ENCODE measurements at places on chromosomes 13 and 19.
A peak's percentile ranks its signal among the peaks of the same experiment; 100 is the strongest.

DNA sequence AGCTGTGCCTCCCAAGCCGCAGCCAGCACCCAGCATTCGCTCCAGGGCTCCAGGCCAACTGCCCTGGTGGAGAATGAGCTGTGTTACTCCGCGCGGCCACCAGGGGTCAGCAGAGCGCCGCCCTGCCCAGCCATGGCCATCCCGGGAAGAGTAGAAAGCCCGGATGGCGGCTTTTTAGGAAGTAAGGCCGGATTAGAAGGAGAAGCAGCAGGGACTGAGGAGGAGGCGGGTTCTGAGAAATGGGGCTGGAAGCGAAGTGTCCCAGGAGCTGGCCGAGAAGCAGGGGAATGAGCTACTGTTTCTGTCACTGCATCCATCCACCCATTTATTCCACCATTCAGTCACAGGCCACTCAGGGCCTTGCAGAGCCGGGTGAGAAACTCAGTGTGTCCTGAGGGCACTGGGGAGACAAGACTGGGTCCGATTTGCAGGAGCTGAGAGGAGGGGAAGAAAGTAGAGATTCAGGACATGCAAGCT, 6.6 kb upstream of the NPAS1 start:
- DNase-seq = peak; percentile 72

DNA sequence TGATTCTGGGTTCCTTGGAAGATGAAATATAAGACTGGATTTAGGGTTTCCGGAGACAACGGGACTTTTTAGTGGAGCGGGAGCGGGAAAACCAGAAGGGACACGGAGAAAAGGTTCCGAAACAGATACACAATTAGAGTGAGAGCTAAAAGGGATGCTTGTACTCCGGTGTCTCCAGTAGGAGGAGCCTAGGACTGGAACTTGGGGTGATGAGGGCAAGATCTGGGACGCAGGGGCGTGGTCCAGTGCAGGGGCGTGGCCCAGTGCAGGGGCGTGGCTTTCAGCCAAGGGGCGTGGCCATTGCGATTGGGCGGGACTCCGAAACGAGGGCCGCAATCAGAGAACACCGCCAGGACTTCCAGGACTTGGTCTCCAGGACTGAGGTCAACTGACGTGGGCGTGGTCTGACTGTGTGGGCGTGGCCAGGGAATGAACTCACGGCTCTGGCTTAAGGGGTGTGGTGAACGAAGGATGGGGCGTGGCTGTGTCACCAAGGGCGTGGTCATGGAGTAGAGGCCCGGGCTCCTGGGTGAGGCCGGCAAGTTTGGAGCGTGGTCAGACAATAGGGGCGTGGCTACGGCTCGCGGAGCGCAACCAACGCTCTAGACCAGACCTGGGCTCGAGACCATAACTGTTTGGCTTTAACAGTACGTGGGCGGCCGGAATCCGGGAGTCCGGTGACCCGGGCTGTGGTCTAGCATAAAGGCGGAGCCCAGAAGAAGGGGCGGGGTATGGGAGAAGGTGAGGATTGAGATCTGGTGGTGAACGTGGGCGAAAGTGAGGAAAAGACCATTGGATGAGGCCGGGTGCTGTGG, at the start of gene DKKL1:
Gene DKKL1, plus strand, starts transcription at position 610 of the 815 bp plus-strand sequence. Its CDS starts 122 bp downstream, at position 732.
- DNase-seq = peak; percentile 65

DNA sequence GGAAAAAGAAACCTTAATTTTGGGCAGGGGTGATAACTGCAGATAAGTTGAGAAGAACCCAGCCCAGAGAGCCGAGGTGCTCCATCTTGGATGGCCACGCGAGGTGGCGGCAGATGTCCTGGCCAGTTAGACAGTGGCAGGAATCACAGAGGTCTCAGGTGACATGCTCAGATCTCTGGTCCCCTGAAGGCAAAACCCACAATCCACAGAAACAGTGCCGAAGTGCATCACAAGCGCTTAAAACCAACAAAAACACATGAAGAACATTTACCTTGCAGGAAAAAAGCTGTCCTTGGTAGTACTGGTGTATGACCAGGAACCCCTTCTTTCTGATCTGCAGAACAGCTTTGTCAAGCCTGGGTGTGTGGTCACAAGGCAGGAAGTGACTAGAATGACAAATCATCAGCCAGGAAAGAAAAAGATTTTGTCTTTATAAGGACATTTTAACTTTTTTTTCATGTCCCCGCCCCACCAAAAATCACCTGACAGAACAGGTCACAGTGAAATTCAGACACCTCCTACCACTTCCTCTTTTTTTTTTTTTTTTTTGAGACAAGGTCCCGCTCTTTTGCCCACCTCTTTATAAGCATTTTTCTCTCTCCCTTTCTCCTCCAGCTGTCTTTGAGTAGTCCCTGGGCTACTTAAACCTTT, at the start of gene LCP1:
Gene LCP1, minus strand, starts transcription at position 338 of the 651 bp plus-strand sequence. CDS start 22,515 bp downstream, outside the sequence.
- no peak for DNase-seq

GRCh38 chr13:114208134-114208533, 26.6 kb upstream of the CDC16 start:
- DNase-seq = no peak

- DNase-seq = no peak
Measured at GRCh38 chr13:26442541-26442940, 114.9 kb upstream of the WASF3 start.

GRCh38 chr13:94309997-94310855, 169.3 kb downstream of the DCT start:
- DNase-seq = no peak

DNA sequence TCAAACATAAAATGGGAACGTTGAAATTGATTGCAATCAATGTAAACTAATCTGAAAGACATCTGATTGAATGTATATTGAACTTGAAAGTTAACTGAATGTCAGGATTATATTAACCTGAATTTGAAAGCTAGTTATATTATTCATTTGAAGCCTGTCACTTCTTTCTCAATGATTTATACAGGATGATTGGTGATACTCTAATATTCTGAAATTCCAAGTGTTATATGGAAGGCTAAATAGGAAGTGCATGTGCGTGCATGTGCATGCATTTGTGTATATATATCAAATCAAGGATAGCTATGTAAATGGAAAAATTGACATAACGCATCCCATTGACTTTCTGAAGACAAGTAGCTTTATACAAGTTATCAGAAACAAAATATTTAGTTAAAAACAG, 143.3 kb downstream of the LMO7 start:
- DNase-seq = no peak

- DNase-seq = no peak
Measured at GRCh38 chr13:78024996-78025395, 106.4 kb upstream of the EDNRB start.

GRCh38 chr19:46731007-46731501, 14.1 kb upstream of the PRKD2 start:
- no peak for DNase-seq

GRCh38 chr13:25165663-25166062, 6.4 kb downstream of the AMER2 start:
- DNase-seq = no peak

GRCh38 chr13:27961227-27962085, 7.7 kb downstream of the CDX2 start:
- no peak for DNase-seq

DNA sequence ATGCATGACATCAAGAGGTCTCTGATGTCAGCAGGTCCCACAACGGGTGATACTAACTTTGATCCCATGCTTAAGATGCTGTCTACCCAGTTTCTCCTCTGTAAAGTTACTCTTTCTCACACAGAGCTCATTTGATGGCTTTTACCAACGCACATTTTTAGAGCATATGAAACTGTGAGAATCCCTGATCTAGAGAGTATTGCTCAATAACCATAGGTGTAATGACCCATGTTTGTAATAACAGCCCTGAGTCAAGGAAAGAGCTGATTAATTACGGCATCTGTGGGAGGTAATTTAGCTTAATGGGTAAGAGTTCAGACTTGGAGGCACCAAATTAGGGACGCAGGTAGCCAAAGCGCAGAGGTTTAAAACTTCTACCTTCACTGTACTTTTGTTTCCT, 18.0 kb upstream of the IZUMO2 start:
- DNase-seq = no peak

DNA sequence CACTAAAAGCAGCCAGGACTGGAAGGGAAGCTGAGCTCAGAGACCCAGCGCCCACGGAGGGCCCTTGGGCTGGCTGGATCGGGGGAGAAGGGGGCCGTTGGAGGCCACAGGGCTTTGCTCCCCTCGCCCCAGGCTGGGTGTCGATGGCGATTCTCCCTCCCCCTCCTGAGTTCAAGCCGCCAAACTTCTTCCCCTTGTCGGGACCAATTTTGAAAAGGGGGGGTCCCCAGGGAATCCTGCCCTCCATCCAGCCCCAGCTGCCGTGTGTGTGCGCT, 61.2 kb downstream of the COLGALT1 start:
- no peak for DNase-seq

DNA sequence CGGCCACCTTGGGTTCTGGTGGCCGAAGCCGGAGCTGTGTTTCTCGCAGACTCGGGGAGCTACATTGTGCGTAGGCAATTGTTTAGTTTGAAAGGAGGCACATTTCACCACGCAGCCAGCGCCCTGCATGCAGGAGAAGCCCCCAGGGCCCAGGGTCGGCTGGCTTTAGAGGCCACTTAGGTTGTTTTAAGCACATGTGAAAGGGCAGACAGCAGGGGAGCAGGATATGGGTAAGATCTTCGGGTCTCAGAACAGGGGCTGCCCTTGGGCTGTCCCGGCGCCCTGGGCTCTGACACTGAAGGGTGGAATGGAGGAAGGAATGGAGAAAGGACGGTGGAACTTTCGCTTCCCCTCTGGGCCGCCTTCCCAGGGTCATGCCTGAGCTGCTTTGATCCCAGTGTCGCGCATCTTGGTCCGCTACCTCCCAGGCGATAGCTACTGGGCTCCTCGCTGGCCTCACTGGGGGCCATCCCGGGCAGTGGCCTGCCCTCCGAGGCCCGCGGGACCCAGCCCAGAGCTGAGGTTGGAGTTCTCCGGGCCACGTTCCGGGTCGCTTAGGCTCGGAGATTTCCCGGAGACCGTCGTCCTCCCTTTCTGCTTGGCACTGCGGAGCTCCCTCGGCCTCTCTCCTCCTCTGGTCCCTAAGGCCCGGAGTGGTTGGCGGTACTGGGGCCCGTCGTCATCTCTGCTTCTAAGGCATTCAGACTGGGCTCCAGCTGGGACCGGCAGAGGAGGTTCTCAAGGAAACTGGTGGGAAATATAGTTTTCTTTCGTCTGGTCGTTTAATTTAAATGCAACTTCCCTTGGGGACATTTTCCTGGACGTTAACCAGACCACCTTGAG, 4.3 kb upstream of the POU4F1 start:
- DNase-seq = no peak

GRCh38 chr19:39670998-39671397, 15.3 kb downstream of the LGALS16 start:
- DNase-seq = no peak

- no peak for DNase-seq
Measured at GRCh38 chr13:42686165-42686564, 95.2 kb upstream of the FAM216B start.

DNA sequence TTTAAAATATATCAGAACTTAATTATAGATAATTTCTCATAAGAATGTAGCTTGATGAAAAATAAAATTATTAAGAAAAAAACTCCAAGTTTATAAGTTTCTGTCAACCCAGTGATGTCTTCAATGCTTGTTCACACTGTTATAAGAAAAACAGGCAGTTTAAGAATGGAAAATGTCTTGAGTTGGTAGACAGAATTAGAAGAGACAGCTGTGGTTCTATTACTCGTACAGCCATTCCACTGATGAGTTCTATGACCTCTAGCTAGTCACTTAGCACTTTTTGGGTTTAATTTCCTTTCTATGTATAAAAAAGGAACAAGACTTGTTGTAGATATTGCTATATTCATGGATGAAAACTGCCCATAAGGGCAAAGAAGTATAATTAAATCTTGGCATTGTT, 1013.1 kb upstream of the ATXN8OS start:
- DNase-seq = no peak

DNA sequence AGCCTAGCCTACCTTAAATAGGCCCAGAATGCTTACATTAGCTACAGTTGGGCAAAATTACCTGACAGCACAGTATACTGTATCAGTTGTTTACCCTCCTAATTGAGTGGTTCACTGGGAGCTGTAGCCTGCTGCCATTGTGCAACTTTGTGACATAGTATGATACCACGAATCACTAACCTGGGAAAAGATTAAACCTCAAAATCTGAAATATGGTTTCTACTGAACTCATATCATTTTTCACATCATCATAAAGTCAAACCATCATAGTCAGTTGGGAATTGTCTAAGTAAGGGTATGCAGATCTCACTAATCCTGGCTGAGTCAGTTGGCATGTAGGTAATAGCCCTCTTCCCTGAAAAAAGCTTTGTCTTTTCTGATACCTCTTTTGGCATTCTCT, 9.2 kb downstream of the PAN3 start:
- no peak for DNase-seq

DNA sequence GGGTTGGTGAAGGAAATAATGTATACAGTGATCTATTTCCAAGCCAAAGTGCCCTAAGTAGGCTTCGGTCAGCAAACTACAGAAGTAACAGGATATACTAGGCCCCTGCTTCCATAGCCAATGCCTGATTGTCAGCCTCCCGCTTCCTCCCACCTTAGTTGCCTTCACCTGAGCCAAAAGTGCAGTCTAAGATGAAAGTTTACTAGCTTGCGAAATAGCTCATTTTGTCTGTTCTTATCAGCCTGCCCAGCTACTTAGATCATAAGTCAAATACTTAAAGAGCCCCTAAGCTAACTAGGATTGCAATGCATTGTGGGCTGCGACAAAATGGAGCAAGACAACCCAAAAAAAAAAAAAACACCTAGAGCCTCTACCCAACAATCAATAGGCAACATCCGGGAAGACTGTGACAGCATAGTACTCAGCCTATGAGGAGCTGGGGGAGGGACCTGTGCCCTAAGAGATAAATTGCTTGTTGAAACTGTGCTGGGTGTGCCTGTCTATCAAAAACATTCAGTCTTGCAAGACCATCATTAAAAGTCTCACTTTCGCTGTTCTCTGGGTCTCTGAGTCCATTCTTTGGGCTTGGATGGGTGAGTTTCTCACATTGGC, 454.7 kb upstream of the TSHZ3 start:
- DNase-seq = no peak

GRCh38 chr13:98912846-98913245, 65.0 kb downstream of the DOCK9 start:
- no peak for DNase-seq

GRCh38 chr19:17109962-17110598, 34.5 kb downstream of the MYO9B start:
- no peak for DNase-seq

GRCh38 chr13:47085346-47085745, 188.5 kb upstream of the HTR2A start:
- DNase-seq = no peak

- DNase-seq = no peak
Measured at GRCh38 chr13:109764045-109764444, 22.3 kb downstream of the IRS2 start.

GRCh38 chr19:39838569-39838968, 4.6 kb upstream of the DYRK1B start:
- DNase-seq = no peak

DNA sequence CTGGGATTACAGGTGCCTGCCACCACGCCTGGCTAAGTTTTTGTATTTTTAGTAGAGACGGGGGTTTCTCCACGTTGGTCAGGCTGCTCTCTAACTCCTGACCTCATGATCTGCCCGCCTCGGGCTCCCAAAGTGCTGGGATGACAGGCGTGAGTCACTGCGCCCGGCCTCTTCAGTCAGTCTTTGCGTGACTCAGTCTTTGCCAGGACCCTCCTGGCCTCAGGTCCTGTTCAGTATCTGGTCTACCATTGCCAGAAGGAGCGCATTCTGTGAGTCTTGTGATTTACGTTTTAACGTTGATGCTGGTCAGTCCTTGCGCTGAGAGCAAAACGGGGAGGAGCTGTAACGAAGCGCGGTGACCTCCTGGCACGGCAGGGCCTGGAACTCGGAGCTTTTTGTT, 7.6 kb upstream of the HMG20B start:
- no peak for DNase-seq
